Hematopoietic multipotent progenitor cell treated with erythropoietin and hydrocortisone succinate and interleukin-3 and kit ligand, for 6 days (in vitro differentiated cells): ENCODE measurements at places on chromosomes 1 and 21.
A peak's percentile ranks its signal among the peaks of the same experiment; 100 is the strongest.

GRCh38 chr1:227451954-227452353 is 111.4 kb upstream of the ZNF678 start:
- no peak for DNase-seq

DNA sequence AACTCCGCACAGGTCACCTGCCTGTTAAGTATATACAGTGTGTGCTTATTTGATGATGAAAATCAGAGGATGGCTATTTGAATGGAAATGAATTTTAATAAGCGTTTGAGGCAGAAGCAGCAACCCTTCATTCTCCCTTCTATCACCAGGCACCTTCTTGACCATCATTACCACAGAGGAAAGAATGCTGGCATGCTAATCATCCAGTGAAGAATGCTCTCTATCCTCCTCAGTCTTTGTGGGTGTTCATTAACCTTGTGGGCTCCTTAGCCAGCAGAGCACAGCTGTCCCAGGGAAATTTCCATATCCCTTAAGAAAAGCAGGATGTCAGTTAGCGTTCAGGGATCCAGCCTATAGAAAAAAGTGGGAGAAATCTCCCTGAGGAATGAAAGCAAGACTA is 428.0 kb upstream of the CAMK1G start:
- no peak for DNase-seq

DNA sequence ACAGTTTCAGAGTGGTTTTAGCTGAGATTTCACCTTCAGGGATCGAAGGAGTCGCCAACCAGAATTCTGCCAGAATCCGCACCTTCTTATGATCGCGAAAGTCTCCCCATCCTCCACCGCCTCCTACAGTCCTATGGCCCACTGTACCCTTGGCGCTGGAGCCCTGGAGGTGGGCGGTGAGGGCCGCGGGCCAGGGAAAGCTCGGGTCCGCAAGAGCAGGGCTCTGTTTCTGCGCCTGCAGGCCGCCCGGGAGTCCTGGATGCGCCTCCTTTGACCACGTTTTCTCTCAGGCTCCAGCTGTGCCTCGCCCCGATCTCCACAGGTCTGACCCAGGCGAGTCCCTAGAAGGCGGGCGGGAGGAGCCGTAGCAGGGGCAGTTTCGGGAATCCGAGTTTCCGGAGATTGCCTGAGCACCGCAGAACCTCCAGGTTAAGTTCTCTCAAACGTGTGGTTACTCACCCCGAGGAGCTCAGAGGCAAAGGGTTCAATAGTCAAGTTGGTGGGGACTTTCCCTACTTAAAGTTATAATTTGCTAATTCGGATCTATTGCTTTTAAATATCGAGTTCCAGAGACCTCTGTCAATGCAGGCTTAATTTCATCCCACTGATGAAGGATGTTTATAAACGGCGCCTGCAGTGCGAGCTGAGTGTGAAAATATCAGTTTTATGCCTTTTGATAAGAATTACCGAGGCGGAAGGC is 3.2 kb upstream of the LHX8 start:
- DNase-seq: no peak

DNA sequence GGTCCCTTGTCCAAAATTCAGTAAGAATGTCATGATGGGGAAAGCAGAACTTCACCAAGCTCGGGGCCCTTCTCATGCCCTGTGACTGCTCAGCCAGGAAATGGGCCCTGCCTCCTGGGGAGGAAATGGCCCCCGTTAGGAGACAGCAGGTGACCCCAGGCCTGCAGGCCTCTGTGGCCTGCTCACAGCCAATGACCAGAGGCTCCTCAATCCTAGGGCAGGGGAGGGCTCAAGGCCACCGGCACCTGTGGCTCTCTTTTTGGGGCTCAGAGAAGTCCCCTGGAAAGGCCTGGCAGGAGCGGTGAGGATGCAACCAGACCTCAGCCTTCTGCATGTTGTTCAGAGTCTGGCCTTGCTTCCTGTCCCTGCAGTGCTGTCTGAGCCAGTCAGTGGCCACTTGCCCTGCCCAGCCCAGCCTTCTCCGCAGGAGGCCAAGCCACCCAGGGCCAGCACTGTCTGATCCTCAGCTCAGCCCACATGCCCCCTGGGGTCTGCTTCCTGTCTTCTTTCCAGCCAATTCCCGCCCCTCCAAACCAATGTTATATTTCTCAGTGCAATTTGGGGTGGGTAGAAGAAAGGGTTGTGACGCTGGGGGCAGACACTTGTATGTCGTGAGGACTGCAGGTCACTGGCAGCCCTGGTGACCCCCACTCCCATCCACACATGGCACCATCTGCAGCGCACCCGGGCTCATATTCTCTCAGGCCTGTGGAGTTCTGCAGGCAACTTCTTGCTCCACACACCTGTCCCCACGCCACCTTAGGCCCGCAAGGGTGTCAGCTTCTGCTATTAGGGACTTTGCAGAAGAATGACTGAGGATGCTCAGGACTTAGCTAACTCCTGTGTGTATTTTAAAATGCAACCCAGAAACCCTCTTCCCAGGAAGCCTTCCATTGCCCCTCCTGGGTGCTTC is 83.6 kb downstream of the ITPKB start:
- DNase-seq: peak; percentile 22

- DNase-seq: no peak
Measured at GRCh38 chr1:107247679-107248078, 106.8 kb downstream of the NTNG1 start.

DNA sequence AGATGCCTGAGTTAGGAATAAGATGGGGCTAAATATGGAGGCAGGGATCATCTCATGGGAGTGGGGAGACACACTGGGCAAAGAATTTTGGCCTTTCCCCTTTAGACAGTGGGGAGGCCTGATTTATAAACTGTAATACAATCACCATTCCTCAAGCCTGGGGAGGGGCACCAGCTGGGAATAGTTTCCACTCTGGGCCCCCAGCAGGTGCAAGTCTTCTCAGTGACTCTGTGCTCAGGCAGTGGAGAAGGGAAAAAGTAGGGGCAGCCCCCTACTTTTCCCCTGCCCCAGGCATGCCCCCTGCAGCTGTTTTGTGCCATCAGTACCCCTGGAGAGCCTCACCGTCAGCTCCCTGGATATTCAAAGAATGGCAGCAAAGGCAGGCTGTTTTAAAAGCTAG is 19.1 kb downstream of the COA7 start:
- DNase-seq: no peak

GRCh38 chr1:164694505-164694904 is 135.5 kb downstream of the PBX1 start:
- DNase-seq: no peak

DNA sequence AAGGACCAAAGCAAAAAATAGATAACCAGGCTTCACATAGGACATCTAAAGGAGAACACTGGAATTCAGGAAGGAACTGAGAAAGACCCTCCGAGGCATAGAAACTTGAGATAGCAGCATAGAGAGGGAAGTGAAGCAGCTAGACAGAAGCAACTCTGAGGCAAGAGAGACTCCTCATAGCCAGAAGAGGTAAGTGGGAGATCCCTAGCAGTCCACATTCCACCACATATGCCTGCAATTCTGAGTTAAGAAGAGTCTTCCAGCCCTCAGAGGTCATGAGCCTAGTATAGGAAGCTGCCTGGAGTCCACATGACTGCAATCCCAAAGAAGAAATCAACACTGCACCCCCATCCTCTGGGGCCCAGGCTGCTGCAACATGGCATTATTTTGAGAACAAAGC is 13.9 kb upstream of the FGGY start:
- DNase-seq: no peak

- DNase-seq: no peak
Measured at GRCh38 chr1:185360714-185361113, 43.7 kb upstream of the IVNS1ABP start.

DNA sequence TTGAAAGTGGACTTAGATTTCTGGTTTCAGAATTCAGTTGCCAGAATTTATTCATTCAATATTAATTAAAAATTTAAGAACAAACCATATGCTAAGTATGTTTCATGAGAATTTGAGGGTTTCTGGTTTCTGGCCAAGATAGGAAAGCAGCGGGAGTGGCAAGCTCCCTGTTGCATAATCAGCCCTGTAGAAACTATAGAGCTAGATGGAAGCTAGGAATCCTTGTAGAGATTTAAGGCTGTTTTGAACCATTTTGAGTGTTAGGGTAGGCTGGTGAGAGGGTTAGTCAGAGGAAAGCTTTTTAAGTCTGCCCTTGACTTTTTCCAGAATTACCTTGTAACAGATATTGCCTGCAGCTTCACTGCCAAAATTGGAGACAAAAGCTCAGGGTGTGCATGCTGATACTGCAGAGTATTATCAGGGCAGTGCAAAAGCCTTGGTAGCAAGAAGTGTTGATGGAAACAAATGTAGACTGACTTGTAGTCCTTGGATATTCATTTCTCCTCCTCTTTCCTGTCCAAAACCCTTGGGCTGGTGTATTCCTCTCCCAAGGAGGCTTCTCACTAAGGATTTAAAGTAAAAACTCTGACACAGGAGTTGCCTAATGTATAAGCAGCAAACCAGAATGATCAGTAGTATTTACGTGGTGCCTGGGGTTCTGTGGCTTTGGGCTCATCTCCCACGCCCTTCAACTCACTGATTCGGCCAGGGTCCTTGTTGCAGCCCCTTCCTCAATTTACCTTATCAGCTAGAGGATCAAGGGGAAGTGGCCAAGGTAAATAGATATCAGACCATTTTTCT is 12.6 kb upstream of the GIPC2 start:
- peak; percentile 40 for DNase-seq

GRCh38 chr1:47834326-47834725 is 162.9 kb downstream of the TRABD2B start:
- DNase-seq: no peak

- DNase-seq: no peak
Measured at GRCh38 chr1:33846861-33847260, 17.0 kb upstream of the HMGB4 start.

DNA sequence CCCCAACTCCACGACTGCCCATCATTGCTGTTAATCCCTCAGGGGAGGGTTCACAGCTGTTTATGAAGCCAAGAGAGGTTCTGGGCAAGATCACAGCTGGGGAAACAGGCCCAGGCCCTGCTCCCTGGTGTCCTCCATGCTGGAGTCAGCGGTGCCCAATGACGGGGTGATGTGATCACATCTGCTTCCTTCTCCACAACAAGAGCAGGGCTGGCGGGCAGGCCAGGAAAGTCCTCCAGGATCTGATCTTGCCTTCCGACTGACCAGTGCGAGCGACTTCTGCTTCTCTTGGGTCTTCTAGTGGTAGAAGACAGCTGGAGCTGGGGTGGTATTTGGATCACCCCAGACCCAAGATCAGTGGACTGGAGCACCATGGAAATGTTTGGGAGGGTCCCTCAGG is 951 bp upstream of the LINGO4 start:
- DNase-seq: no peak

GRCh38 chr1:248852481-248853405 is 6.1 kb downstream of the ZNF692 start:
- no peak for DNase-seq

GRCh38 chr1:230140221-230141020 is 73.4 kb downstream of the GALNT2 start:
- DNase-seq: no peak

- DNase-seq: no peak
Measured at GRCh38 chr1:33599516-33600115, 127.2 kb downstream of the ZSCAN20 start.

DNA sequence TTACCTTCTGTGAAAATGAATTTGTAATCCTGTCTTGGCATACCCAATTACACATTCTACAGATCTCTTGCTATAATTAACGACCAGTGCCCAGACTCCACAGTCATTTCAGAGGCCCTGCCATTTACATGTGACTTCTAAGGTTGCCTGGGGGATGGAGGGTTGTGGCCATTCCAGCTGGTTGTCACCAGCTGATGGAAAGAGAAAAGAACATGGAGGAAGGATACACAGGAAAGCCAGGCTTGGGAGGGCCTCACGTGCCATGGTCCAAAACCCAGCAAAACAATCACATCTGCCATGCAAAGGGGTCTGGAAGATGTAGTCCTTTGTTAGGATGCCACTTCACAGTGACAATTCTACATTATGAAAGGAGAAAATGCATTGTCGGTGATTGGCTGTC is 59.3 kb downstream of the LAMC2 start:
- DNase-seq: no peak

GRCh38 chr1:30896905-30897304 is 11.7 kb downstream of the SDC3 start:
- DNase-seq: no peak

DNA sequence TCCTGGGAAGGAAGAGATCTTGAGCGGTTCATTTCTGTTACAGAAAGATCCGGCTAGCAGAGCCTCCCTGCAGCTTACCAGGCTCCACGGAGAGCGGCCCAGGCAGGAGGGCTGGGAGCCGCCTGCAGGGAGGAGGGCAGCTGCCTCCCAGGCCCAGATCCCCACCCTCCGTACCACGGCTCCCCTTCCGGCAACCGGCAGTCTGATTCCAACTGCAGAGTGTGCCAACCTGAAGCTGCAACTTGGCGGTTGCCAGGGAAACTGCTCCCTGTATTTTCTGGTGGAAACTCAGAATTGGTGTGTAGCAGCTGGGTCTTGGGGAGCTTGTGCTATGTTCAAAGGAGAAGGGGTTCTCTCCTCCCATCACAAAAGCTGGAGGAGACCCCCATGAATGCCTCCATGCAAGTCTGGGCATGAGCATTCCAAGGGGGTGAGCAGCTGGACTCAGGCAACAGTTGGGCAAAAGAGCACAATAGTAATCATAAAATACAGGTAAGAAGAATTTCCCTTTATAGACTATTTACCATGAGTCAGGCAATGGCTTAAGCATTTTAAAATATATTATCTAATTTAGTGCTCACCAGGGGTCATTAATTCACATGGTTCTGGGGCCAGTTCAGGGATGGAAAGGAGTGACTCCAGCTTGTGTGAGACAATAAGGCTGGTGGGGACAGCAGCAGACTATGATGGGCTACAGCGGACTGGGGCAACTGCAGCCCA is 46.1 kb upstream of the KAZN start:
- DNase-seq: no peak
